ENCODE measurements at places on chromosomes 2 and 18.

DNA sequence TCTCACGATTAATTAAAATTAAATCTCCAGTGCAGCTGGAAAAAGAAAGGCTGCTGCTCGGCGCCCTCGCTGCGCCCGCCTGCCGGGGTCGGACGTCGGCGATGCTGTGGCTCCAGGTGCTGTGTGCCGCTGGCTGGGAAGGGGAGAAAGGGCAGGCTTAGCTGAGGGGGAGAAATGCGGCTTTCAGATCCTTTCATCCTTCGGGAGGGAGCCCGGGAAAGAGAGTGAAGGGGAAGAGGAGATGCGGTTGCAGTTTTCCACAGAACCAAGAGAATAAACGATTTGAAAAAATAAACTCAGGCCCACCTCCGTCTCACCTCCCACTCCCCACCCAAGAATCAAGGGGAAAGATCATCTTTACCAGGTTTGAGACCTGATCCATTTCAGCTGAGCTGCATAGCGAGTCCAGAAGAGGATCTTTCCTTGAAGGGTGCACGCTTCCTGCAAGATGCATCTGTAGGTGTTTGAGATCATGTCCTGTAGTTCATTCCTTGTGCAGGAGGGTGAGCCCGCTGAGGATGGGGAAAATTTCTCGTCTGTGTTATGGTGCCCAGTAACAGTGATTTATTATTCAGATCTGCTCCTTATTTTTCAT is 495 bp downstream of the TMEM169 start:
- no peak for DNase-seq

GRCh38 chr18:22678486-22678885 is 254.6 kb upstream of the RBBP8 start:
- DNase-seq: no peak

DNA sequence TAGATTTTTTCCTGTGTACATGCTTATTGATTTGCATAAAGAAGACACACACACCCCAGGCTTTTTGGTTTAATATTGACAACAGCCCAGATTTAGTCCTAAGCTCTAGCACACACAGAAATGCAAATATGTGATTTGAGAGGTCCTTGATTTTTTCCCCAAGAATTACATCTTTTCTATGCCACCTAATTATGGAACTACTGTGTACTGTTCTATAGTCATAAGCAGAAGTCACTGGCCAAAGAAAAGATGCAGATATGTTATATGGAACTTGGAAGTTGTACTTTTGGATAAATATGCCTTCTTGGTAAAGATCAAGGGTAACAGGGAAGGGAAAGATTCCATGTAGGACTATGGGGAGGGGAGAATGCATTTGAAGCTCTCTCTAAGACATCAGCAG is 105.6 kb downstream of the SETBP1 start:
- DNase-seq: no peak

DNA sequence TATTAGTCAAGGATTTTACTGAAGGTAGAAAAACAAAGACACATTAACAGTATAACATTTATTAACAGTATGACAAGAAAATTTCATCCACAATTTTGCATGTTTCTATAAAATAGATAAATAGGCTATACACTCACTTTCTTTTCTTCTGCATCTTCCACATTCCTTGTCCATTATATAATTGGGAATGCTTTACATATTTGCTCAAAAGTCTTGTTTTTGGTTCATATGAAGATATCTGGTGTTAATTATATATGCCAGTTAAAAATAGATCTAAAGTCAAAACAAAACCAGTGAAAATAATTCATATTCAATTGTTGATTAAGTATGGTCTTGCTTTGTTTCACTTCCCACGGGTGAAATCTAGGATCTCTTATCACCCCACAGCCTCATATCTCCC is 53.4 kb downstream of the SERPINB7 start:
- DNase-seq: no peak

DNA sequence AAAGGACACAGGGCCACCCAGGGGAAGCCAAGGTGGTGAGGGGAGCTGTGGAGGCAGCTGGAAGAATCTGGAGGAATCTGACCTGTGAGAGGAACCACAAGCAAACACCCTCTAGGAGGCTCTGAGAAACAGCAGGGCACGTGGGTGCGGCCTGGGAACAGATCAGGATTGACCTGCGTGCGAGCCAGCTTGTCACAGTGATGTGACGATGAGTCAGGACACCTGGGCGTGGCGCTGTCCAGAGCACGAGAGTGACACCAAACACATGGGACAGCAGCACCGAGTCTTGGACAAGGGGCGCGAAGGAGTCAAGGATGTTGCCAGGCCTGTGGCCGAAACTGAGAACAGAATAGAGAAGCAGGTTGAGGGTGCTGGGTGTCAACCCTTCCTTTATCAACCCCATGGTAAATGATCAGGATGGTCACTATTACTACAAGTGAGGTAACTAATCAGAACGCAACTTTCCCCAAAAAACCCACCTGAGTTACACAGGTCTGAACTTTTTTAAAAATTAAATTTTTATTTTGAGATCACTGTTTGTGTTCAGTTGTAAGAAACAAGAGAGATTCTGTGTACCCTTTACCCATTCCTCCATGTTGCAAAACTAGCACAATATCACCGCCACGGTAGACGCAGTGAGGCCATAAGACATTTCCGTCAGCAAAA is 637 bp upstream of the SFT2D3 start:
- DNase-seq: no peak

Data from cortex of kidney (tissue), 1 donor.